ENCODE measurements at places on chromosomes 1 and 21.

DNA sequence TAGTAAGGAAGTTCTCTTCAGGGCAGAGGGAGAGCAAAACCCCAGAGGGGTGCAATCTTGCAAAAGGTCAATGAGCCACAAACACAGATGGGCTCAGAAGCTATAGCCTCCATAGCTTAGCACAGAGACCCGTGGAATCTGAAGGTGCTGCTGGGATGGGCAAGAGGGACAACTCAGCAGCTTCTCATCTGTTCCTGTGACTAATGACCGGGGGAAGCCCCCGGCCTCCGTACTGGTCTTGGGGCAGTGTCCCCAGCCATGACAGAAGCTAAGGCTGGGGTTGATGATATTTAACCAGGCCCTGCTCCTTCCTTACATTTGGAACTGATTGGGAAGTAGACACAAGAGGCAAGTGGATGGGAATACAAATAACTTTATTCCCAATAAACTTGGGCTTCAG is 19.1 kb downstream of the EXOC8 start:
- DNase-seq = no peak

DNA sequence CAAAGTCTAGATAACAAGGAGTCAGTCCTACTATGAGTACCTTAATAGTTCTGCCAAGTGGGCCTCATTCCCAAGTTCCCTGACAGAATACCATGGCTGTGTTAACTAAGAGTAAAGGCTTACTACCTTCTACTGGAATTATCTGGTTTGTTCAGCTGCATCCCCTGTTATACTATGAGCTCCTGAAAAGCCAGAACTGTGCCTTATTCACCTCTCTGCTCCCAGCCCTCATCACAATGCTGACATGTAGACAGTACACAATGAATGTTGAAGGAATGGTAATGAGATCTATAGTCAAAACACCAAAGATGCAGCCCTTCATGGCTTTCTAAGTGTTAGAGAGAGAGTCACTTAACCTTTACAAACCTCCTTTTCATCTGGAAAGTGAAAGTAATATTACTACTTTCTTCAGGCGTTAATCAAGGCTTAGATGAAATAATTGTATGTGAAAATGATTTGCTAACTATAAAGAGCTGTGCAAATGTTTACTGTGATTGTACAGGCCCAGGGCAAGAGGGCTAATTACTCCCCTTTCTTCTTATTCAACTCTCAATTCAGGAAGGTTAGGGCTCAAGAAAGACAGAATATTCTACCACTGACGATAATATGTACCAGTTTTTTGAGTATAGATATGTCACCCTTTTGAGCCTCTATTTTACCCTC is 70.3 kb upstream of the MROH9 start:
- DNase-seq = no peak

DNA sequence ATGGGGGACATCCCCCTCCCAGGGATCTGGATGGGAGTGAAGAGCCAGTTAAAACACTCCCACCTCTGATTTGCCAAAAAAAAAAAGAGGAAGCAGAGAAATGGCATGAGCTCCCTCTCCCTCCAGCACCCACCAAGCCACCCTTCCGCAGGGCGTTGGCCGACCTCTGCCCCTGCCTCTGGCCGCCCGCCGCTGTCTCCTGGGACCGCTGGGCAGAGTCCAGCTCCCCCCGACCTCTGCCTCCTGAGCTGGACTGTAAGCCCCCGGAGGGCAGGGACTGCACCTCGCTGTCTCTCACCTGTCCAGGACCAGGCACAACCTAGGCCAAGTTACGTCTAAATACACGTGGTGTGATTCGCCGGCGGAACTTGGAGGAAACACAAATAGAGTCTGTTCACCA is 174.3 kb downstream of the PRDM16 start:
- DNase-seq = no peak

GRCh38 chr1:84116558-84116957 is 27.5 kb upstream of the PRKACB start:
- DNase-seq = no peak

- peak; percentile 48 for DNase-seq
These were observed 445.9 kb downstream of the SETD4 start for GRCh38 chr21:35614396-35614921.

DNA sequence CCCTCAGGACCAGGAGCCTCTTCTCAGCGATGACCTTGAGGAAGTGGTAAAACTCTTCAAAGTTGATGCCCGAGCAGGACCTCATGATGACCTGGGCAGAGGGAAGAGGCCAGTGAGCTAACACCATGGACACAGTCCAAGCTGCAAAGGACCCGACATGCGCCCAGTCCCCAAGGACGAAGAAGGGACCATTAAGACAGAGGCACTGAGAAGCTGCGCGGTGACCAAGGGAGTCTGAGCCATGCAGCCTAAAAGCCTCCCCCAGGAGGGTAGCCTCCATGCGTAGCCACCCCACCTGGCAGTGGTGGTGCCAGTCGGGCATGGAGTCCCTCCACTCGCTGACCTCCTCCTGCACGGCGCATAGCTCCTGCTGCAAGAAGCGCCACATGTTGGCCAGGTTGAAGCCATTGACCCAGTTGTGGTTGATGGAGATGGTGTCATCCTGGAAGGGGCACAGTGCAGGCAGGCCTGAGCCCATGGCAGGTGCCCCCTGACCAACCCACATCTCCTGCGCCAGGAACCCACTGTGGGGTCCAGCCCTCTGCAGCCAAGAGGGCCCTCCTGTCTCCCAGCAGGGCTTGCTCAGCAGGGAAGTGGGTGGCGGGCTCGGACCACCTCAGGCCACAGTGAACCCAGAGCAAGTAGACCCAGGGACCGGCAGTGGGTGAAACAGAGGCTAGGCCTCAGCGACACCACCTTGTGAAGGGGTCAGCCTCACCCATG is 2.4 kb downstream of the JMJD4 start:
- no peak for DNase-seq

- no peak for DNase-seq
These were observed 18.8 kb downstream of the AVPR1B start for GRCh38 chr1:206098242-206098919.

DNA sequence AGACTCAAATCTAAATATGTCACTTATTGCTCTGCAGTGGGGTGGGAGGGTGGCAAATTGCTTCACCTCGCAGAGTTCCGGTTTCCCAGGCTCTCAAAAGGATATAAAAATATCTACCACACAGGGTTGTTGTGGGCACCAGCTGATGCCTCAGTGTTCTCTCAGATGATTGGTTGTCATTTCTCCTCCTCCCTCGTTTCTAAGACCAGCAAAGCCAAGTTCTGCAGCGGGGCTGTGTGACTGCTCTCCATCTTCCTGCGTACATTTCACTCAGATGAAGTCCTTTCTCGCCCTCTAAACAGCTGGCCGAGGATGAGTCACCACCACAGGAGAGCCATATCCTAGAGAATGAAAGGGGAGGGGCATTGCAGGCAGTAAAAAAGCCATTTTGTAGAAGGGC is 35.0 kb upstream of the VWA5B1 start:
- DNase-seq = no peak

DNA sequence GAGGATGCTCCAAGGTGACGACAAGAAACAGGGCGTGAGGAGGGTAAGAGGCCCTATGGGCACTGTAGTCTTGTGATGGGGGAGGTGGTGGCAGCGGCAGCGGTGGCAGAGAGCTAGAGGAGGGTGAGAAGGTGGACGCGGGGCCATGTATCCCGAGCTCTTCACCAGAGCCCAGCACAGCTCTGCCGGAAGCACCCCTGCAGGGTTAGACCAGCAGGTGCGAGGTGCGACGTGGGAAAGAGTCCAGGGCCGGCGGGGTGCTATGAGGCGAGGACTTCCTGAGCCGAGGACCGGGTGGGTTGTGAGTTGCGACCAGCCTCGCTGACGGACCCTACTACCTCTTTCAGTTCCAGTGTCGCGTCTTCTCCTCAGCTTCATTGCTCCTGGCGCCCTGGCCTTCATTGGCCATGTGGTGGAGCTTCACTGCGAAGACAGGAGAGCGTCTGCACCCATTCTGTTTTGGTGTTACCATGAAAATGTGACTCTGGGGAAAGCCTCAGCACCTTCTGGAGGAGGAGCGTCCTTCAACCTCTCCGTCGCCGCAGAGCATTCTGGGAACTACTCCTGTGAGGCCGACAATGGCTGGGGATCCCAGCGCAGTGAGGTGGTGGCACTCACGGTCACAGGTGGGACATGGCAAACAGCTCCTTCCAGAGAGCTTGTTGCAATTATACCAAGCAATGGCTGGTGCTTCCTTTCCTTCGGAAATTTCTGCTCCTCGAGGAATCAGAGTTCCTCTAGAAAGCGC is 67.9 kb upstream of the KIRREL1 start:
- DNase-seq = no peak

DNA sequence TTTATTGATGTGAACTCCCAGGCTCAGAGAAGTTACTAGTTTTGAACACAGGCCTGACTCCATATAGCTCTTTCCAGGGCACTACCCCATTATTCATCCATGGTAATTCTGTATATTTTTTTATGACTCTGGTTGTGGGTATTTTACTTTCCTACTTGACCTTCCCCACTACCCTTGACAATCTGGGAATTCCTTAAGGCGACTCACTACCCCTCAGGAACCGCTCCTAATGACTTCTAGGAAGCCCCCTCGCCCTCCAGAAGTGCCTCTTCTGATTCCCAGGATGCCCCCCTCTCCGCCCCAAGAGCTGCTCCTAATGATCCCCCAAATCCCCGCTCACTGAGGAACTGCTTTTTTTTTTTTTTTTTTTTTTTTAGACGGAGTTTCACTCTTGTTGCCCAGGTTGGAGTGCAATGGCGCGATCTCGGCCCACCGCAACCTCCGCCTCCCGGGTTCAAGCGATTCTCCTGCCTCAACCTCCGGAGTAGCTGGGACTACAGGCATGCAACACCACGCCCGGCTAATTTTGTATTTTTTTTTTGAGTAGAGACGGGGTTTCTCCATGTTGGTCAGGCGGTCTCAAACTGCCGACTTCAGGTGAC is 972 bp upstream of the KDM4A start:
- DNase-seq = no peak

GRCh38 chr1:165047994-165048393 is 308.5 kb downstream of the LMX1A start:
- DNase-seq = no peak

DNA sequence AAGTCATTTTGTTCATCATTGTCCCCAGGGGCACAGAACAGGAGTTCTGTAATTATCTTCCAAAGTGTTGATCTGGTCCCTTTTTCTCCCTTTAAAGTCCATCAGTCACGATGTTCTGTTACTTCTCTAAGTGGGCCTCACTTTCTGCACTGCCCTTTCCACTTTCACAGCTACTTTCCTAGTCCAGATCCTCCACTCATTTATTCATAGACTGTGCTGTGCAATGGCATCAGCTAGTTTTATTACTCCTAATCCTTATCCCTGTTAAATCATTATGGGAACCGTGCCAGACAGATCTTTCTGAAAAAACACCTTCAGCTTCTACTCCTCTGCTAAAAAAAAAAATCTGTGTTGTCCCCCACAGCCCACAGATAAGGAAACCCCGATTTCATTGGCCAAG is 64.0 kb upstream of the BCL10 start:
- DNase-seq = no peak

GRCh38 chr1:13965770-13966398 is 265.9 kb downstream of the PRDM2 start:
- peak; percentile 79 for DNase-seq

DNA sequence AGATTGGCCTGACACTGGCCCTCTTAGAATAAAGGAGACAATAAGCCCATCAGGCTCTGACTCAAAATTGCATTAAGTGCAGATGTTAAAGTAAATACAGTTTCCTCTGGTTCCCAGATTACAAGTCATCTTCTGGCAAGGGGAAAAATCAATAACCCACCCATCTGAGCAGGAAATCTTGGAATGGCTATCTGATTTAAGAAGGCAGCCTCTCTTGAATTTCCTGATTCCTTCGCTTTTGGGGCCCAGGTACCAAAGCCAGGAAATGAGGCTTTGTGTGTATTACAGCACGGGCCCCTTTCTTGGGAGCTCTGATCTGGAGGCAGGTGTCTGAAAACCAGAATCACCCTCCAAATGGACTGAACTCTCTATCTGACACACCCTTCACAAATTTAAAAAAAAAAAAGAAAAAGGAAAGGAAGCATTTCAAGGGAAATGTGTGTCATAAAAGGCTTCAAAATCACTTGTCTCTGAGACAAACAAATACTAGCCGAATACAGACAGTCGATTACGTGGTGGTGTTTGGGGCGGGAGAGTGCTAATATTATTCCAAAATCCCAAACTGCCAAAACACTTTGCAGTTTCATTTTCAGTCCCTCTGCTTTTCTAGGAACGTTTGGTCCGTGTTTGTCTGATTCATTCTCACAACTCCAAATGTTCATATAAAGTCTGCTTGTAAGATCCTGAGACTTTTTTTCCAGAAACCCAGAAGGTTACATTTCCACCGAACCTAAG is 240.9 kb upstream of the CAMK1G start:
- DNase-seq = no peak

- peak; percentile 54 for DNase-seq
These were observed 985 bp downstream of the SYT6 start for GRCh38 chr1:114152508-114153260.

GRCh38 chr1:18977428-18977827 is 21.0 kb upstream of the IFFO2 start:
- DNase-seq = no peak

DNA sequence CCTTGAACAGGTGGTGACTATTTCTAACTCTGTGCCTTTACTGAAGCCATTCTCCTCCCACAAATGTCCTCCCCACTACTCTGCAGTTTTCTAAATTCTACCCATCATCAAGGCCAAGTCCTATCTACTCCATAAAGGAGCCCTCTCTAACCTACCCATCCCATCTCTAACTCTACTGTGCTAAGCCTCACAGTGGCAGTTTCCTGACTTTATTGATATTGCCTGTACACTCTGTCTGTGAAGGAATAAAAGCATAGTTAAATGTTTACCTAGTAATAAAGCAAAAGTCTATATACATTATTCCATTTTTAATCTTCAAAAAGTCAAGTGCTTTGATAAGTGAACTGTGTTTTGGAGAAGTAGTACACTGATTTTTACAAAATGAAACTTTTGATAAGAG is 178.4 kb upstream of the HMCN1 start:
- DNase-seq = no peak

DNA sequence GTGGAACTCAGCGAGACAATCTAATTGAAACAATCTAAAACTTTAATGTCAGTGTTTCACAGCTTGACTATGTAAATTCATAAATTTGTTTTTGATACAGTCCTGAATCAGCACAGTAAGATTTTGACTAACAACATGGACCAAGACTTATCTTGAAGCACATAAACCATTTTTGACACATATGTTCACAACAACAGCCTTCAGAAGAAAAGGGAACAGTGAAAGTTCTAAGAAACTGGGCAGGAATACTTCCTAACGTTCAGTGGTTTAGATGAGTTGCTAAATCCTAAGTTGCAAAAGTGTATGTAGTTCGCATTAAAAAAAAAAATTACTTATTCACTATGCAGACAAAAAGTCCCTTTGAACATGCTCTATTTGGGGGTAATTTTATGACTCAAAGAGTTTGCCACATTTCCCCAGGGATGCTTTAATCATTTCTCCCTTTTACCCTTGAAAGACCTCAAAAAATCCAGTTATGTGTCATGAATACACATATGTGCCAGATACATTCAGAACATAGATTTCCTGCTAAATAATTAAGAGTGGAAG is 120.2 kb downstream of the MRPL39 start:
- no peak for DNase-seq
